ENCODE measurements at places on chromosomes 5 and 9.
A peak's percentile ranks its signal among the peaks of the same experiment; 100 is the strongest.

DNA sequence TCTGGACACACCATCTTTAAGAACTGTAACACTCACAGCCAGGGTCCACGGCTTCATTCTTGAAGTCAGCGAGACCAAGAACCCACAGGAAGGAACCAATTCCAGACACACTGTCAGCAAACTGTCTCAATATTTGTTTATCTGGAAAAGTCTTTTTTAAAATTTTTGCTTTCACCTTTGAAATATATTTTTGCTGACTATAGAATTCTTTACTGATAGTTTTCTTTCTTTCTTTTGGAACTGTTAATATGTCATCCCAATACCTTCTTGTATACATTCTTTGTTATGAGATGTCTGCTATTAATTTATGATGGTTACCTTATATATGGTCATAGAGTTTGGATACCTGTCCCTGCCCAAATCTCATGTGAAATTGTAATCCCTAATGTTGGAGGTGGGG, 145.1 kb upstream of the IRX4 start:
- no peak for DNase-seq

DNA sequence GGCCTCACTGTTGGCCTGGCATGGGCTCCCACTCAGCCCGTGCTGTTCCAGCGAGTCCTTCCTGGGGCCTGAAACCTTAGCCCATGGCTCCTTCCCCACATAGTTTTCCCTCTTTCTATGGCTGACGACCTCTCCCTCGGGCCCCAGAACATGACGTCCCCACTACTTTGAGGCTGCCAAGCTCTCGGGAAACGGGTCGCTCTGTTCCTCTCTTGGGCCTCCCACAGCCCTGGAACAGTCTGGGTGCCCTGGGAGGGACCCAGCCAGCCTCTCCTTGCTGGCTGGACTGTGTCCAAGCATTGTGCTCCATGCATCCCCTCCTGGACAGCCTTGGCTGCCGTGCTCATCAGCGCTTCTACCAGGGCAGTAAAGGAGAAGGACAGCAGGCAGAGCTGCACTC, 118.3 kb downstream of the SYK start:
- no peak for DNase-seq

- no peak for DNase-seq
Measured at GRCh38 chr5:154478752-154479159, 729 bp upstream of the HAND1 start.

GRCh38 chr9:127066851-127067136, 55.6 kb downstream of the ANGPTL2 start:
- DNase-seq: no peak

- peak; percentile 73 for DNase-seq
Measured at GRCh38 chr5:149959406-149960236, 937 bp upstream of the SLC26A2 start.

DNA sequence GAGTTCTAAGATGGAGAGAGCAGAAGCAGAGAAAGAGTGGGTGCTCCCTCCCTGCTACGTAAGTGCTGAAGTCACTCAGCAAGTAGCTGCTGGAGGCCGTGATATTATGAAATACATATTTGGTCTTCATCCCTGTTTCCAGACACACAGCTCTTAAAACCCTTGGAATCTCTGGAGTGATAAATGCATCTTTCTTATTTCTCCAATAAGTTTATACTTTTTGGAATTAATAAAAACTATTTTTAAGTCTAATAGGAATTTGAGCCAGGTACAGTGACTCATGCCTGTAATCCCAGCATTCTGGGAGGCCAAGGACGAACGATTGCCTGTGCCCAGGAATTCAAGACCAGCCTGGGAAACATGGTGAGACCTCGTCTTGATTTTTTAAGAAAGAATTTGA, 60.6 kb downstream of the AUH start:
- DNase-seq: no peak

GRCh38 chr9:133690081-133690561, 48.0 kb downstream of the SARDH start:
- no peak for DNase-seq

GRCh38 chr9:108889649-108890067, 27.6 kb downstream of the ACTL7A start:
- peak; percentile 12 for DNase-seq

- DNase-seq: no peak
Measured at GRCh38 chr5:110872200-110872599, 133.4 kb downstream of the SLC25A46 start.
